ENCODE measurements at places on chromosomes 11 and 22.

DNA sequence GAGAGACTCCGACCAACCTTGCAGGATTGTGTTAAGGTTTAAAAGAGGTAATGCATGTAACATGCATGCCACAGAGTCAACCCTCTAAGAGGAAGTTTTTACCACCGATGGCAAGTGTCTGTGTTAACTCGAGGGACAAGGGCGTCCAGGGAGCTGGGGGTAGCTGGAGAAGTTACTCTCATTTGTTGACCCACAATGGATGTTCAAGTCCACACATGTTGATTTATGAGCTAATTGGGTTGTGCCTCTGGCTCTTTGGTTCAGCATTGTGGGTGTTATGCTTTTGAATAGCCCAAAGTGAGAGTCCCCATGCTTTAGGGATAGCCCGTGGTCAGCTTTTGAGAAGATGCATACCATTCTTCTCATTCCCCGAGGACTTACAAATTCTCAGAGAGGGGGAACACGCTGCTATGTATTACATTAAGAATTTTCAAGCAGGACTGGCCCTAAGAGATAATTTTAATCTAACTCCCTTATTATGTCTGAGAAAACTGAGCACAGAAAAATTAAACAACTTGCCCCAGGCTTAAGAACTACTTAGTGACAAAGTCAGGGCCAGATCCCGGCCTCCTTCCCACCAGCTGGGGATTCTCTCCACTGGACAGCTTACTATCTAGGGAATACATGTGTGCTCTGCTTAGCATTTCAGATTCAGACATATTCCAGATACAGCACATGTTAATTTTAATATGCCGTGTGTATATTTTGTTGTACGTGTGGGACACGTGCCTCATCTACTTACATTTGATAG, 5.2 kb upstream of the PLET1 start:
- DNase-seq = no peak

- no peak for DNase-seq
Observed at GRCh38 chr11:102346456-102346747, 612 bp upstream of the BIRC2 start.

DNA sequence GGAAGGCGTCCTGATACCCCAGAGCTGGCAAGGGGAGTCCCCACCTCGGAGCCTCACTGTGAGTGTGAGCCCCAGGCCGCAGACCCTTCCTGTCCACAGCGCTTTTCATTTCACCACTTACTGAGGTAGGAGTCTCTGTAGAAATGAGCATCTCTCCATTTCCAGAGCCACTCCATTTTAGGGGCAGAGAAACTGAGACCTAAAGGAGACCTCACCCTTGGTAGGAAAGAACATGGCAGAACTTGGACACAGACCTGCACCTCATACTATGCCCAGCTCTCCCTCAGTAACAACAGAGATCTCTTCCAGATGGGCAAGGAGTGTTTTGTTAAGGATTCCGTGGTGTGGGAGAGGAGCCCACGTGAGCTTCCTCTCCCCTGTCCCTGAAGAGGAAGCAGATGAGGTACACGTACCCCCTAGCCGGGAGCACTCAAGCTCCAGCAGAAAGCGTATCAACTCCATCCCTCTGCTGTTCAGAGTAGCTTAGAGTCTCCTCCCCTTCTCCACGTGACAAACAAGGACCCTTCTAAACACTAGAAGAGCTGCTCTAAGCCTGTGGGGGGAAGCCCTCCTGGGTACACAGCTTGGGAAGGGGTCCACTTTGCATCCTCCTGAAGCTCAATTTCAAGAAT, 532 bp upstream of the VSIG2 start:
- no peak for DNase-seq

- DNase-seq = no peak
Observed at GRCh38 chr11:86159581-86159891, 85.0 kb upstream of the EED start.

DNA sequence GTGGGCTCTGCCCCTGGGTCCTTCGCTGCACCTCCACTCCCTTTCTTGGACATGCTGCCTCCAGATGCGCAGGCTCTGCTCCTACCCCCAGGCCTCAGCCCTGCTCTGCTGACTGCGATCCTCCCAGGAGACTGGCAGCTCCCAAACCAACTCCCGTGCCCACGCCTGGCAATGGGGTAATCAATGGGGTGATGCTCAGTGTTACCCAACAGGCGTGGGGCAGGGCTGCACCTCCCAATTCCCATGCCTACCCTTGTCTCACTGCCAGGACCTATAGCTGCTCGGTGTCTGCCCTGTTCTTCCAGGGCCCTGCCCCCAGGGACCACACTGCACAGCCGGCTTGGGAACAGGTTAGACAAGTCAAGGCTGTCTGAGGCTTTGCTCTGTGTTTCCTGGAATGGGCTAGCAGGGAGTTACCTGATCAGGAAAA, at the start of gene ALDH3B2:
Gene ALDH3B2, minus strand, starts transcription at position 182 of the 430 bp plus-strand sequence. CDS start 7,688 bp downstream, outside the sequence.
- DNase-seq = no peak

DNA sequence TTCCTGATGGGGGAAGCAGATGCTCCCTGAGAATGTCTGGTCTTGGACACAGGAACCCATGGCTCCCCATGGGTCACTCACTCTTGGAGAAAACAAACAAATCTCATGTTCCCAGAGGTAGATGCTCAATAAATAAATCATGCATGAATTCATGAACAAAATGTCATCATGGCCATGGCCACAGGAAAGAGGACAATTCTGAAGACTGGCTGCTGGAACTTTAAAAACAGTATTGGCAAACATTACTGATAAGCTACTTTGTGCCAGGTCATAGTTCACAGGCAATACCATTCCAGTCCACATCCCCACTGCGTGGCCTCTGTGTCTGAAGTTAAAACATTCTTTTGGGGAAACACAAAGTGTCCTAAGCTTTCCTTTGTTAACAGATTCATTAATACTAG, 9.2 kb upstream of the SMIM35 start:
- DNase-seq = no peak

DNA sequence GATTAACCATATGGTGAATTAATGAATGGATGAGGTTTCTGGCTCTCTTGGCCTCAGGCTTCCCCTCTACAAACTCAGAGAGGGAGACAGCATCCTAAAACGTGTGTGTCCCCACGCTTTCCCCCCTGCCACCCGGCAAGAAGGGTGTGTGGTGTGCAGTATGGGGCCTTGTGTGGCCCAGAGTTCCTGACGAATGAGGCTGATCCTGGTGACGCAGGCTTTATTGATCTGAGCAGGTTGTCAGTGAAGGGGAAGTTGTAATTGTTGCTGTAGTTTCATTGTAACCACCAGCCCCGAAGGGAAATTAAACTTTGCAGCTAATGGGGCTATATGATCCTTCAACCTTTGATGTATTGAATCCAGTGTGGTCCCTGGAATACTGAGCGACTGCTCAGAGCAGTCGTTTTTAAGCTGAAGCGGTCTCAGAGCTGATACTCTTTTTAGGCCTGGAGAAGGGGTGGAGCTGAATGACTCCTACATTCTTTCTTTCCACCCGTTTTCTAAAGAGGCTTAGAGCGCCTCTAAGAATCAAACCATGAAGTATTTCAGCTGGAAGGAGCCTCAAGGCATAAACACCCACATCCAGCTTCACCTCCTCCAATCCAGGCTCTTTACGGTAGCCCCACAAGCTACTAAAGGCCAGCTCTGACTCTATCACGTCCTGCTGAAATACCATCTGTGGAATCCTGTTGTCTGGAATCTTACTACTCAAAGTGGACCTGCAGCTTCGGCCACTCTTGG, 284.7 kb downstream of the MIAT start:
- DNase-seq = no peak

DNA sequence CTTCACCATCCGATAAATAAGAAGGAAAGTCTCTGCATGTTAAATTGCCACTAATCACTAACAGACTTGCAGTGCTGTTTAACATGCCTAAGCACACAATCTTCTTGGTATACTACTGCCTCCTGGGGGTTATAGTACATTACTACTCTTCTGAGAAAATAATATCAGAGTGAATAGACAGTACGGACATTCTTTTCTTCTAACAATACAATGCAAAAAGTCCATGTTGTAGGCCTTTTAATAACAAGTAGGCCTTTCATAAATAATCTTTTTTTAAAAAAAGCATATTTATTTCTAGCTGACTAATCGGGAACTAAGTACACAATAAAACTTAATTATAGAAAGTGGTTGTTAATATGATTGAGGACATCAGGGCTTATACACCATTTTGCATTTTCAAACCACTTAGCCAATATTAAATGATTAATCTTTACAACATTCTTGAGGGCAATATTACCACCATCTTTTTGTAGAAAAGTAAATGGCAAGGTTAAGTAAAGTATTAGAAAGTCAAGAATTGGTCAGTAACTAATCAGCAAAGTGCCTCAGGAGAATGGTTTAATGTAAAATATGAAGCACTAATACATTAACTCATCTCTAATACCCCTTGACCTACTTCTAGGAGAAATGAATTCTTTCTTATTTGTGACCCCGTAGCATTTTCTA, 84.7 kb downstream of the TTC28 start:
- peak; percentile 55 for DNase-seq

- DNase-seq = no peak
Observed at GRCh38 chr11:69333149-69333710, 39.3 kb downstream of the MYEOV start.

DNA sequence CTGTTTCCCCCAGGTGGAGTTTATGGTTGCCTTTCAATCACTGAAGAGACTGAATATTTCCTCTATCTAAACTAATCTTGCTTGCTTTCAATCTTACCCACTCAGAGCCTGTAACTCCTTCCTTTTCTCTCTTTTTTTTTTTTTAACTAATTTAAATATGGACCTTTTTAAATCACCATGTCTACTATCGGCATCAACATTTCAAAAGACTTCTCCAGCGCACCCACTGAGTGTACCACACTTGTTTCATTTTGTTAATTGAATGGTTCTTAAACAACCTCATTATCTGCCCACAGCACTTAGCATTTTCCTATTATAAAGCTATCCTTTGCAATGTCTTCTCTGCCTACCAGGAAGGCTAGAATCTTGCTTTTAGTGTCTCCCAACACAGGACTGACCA, 1212.5 kb downstream of the LRRC4C start:
- no peak for DNase-seq

DNA sequence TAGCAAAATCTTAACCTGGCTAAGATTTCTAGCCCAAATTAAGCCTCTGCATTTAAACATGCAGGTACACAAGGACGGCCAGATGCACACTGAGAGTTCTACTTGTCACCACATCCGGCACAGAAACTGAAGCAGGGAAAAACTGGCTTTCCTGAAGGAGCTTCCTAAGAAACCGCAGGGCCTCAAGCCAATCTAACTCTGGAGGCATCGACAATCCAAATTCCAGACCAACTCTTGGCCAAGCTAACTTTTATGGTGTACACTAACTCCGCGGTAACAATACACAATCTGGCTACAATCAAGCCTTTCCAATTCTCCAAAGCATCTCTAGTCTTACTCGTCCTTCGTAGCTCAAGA, 1.2 kb downstream of the MSANTD2 start:
- no peak for DNase-seq
